ENCODE measurements at places on chromosomes 6 and 20. TPM values are rescaled to one million over a fixed set of nuclear protein-coding genes. Genes with fewer than 3 reads are reported as not detected.

GRCh38 chr6:31568537-31568961 is 3.5 kb upstream of the LTA start:
- H3K36me3 ChIP-seq: no peaks in the 10 kb centered on the region
- no peak overlapping the region for H3K4me3 ChIP-seq
- DNase-seq: no peak
- no peak overlapping the region for H3K27ac ChIP-seq

- no peak overlapping the region for H3K27ac ChIP-seq
- no peaks in the 10 kb centered on the region for H3K36me3 ChIP-seq
- no peak overlapping the region for H3K4me3 ChIP-seq
- no peaks in the 10 kb centered on the region for H3K27me3 ChIP-seq
Observed at GRCh38 chr6:147347179-147347881, 143.1 kb downstream of the STXBP5 start.

DNA sequence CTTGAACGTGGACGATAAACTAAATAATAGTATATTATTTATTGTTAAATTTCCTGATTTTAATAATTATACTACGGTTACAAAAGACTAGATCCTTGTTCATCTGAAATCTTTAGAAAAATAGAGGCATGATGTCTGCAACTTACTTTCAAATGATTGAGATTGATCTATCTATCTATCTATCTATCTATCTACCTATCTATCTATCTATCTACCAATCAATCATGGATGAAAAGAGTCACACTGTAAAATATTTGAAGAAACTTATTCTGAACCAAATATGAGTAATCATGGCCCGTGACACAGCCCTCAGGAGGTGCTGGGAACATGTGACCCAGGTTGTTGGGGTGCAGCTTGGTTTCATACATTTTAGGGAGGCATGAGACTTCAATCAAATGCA is 11.7 kb upstream of the BLCAP start:
- no peak overlapping the region for H3K4me3 ChIP-seq
- no peak for DNase-seq
- H3K36me3 ChIP-seq: no peaks in the 10 kb centered on the region
- H3K27me3 ChIP-seq: no peaks in the 10 kb centered on the region

GRCh38 chr6:153790048-153790447 is 249.0 kb upstream of the OPRM1 start:
- DNase-seq: no peak
- H3K4me3 ChIP-seq: no peak overlapping the region
- no peaks in the 10 kb centered on the region for H3K36me3 ChIP-seq
- H3K4me1 ChIP-seq: no peaks in the 10 kb centered on the region

- no peak overlapping the region for H3K27ac ChIP-seq
- no peaks in the 10 kb centered on the region for H3K4me1 ChIP-seq
- no peak overlapping the region for H3K4me3 ChIP-seq
- H3K36me3 ChIP-seq: no peaks in the 10 kb centered on the region
- DNase-seq: no peak
Observed at GRCh38 chr6:14102383-14102782, 15.2 kb upstream of the CD83 start.

- no peak within 1 kb of the TSS for H3K4me3 ChIP-seq
- peaks cover 4% of the 10 kb centered on the region for H3K27me3 ChIP-seq
Observed at GRCh38 chr6:30163090-30163917, at the start of gene TRIM15. TSS of gene TRIM15 (plus strand) at chr6:30163546. CDS start at chr6:30163685, 139 bp downstream.

GRCh38 chr6:73107016-73107415 is 118.3 kb downstream of the KHDC1L start:
- no peak overlapping the region for H3K4me3 ChIP-seq
- no peak for DNase-seq
- no peaks in the 10 kb centered on the region for H3K4me1 ChIP-seq
- H3K27ac ChIP-seq: no peak overlapping the region

- no peaks in the 10 kb centered on the region for H3K4me1 ChIP-seq
- H3K27me3 ChIP-seq: no peaks in the 10 kb centered on the region
- no peak for DNase-seq
- no peak overlapping the region for H3K4me3 ChIP-seq
- H3K27ac ChIP-seq: no peak overlapping the region
Observed at GRCh38 chr20:61974357-61974665, 91.4 kb downstream of the TAF4 start.

- H3K36me3 ChIP-seq: no peaks in the 10 kb centered on the region
- H3K4me3 ChIP-seq: no peak overlapping the region
- H3K4me1 ChIP-seq: no peaks in the 10 kb centered on the region
- no peaks in the 10 kb centered on the region for H3K27me3 ChIP-seq
- DNase-seq: no peak
Observed at GRCh38 chr6:3330199-3330598, 71.5 kb downstream of the PSMG4 start.

DNA sequence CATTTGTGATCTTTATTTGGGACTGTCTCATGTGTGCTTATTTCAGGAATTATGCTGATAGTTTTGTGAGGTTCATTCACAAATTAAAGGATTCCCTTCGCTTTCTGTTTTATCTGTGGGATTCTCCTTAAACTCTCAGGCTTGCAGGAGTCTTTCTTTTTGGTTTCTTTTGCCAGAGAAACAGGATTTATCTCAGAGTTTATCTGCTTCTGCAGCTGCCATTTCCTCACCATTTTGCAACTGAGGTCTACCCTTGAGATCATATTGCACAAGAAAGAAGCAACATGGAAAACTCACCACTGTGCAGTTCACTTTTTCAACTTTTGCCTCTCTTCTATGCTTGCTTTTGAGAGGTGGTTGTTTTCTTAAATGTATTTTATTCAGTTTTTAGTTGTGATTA is 201.0 kb downstream of the PRL start:
- H3K4me3 ChIP-seq: no peak overlapping the region
- H3K4me1 ChIP-seq: no peaks in the 10 kb centered on the region
- H3K36me3 ChIP-seq: no peaks in the 10 kb centered on the region
- no peak overlapping the region for H3K27ac ChIP-seq
- H3K27me3 ChIP-seq: no peaks in the 10 kb centered on the region

DNA sequence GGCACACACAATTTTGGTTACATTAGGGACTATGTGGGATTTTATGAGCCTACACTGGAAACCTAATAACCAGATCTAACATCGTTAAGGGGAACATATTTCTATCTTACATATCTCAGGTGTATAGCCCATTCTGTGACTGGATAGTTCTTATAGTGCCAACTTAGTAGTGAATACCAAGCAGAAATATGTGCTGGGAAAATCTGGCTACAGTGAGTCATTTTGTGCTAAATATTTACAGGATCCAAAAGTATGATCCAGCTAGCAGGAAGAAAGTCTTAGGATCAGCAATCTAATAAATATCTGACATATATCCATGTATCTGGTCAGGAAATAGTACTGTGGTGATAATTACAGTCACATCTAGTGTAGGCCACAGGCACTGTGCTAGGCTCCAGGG is 94.6 kb upstream of the INSM1 start:
- DNase-seq: no peak
- no peaks in the 10 kb centered on the region for H3K27me3 ChIP-seq
- no peaks in the 10 kb centered on the region for H3K4me1 ChIP-seq
- no peaks in the 10 kb centered on the region for H3K36me3 ChIP-seq

- H3K4me1 ChIP-seq: no peaks in the 10 kb centered on the region
- H3K27me3 ChIP-seq: no peaks in the 10 kb centered on the region
- H3K4me3 ChIP-seq: no peak overlapping the region
- DNase-seq: no peak
Observed at GRCh38 chr20:52799130-52799529, 173.0 kb upstream of the TSHZ2 start.

The TMEM244 gene
- total RNA-seq: not detected

The TRIM31 gene
- not detected for total RNA-seq

The ZNF831 gene
- total RNA-seq: 0.21 TPM

The CTAGE9 gene
- total RNA-seq: not detected

The SUMO4 gene
- 1.2 TPM for total RNA-seq

The FAXC gene
- 8.7 TPM for total RNA-seq

The C20orf173 gene
- total RNA-seq: not detected

The PTK7 gene
- 134 TPM for total RNA-seq

Data from uterus (tissue), 4 donors.